ENCODE measurements at places on chromosomes 2 and 18.

DNA sequence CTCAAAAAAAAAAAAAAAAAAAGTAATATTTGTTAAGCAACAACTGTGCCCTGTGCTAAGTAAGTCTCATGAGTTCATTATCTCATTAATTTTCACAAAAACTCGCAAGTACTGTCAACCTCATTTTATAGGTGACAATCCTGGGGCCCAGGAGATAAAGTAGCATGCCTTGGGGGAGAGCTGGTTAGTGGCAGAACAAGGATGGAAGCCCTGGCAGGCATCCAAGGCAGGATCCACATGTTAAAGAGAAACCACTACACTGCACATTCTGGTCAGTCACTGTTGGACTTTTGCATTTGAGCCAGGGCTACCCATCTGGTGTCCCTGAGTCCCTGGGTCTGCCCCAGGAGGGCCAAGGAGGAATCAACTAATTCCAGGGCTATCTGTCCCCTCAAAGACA lies 54.6 kb downstream of the ZFP36L2 start:
- DNase-seq: peak; percentile 41

DNA sequence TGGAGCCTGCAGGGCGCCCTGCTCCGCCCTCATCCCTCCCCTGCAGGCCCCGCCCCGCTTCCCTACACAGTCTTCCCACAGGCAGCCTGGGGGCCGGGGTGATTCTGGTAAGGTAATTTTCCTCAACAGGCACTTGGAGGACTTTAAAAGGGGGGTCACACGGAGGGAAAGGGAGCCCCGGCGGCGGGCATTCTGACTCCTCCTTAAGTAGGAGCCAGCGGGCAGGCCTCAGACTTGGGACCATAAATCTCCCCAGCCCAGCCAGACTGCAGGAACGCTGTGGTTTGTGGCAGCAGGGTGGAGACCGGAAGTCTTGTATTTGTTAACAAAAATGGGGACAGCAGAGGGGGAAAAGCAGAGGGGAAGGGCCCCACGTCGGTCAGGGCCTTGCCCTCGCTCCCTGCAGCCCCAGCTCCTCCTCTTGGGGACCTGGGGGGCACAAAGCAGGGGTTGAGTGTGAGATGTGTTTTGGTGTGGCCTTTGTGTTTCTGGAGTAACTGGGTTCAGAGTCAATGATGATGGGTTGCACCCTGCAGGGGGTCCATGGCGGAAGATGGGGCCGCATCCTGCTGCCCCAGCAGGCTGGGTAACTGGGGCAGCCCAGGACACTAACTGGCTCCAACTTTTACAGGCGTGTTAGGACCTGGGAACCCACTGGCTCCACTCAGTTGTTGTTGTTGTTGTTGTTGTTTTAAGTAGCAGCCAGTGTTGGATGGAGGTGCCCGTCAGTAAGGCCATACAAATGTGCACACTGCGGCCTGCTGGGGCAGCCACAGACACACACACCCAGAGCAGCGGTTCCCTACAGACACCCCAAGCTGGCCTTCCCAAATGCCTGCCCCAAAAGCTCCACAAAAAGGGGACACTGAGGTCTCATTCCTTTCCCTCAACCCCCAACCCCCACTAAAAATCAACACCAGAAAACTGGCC lies 27.7 kb downstream of the SMAD7 start:
- DNase-seq: peak; percentile 74

DNA sequence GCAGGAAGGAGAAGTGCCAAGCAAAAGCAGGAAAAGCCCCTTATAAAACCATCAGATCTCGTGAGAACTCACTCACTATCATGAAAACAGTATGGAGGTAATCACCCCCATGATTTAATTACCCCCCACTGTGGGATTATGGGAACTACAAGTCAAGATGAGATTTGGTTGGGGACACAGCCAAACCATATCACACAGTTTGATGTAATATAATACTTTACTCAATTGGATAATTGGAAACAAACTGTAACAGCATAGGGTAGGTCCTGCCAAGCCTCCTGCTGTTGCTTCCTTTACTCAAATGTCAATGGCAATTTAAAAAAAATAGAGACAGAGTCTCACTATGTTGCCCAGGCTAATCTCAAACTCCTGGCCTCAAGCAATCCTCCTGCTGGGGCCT lies 15.5 kb upstream of the METTL21A start:
- peak; percentile 8 for DNase-seq

DNA sequence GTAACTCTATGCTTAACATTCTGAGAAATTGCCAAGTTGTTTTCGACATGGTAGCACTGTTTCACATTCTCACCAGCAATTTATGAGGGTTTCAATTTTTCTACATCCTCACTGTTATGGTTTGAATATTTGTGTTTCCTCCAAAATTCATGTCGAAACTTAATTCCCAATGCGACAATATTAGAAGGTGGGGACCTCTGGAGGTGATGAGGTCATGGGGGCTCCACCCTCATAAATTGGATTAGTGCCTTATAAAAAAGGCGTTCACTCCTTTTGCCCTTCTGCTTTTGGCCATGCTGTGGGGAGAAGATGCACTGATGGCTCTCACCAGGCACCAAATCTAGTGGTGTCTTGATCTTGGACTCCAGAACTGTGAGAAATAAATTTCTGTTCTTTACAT lies 110.3 kb downstream of the HRH4 start:
- no peak for DNase-seq

DNA sequence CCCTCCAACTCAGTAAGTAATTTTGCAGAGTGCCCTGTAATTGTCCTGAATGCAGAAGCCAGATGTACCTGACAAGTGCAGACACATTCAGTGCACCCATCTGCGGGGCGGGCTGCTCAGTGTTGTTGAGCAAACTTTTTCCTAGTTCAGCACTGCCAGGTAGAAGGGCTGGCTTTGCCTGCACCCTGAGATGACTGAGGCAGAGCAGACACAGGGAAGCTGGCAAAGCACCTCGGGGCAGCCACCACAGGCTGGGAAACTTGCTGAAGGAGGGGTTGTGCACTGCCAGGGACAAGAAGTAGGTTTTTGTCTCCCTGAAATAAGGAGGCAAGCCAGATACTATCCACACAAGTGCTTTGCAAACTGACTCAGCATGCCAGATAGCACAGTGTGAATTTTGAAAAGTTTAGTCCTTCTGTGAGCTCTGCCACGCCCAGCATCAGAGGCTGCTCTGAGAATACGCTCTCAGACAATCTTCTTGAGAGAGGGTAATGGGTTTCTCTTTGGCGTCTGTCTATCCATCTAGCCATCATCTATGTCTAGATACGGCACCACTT lies 62.3 kb downstream of the SOWAHC start:
- peak; percentile 27 for DNase-seq

- DNase-seq: no peak
These were observed 11.1 kb downstream of the SERPINB8 start for GRCh38 chr18:63980896-63981460.

DNA sequence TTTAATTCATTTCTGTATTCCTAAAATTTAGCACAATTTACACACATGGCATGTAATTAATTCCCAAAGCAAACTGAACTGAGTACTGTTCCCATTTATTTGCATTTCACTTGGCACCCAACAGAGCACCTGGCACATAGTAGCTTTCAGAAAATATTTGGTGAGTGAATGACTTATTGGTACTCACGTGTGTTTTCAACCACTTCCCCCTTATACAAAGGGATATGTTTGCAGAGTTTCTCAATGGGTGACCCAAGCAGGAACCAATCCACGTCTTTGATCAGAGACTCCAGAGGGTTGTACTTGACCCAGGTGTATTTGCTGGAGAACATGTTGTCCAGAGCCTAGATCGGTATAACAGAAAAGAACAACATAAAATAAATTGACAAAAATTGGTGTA lies 6.6 kb downstream of the GKN2 start:
- DNase-seq: peak; percentile 68

DNA sequence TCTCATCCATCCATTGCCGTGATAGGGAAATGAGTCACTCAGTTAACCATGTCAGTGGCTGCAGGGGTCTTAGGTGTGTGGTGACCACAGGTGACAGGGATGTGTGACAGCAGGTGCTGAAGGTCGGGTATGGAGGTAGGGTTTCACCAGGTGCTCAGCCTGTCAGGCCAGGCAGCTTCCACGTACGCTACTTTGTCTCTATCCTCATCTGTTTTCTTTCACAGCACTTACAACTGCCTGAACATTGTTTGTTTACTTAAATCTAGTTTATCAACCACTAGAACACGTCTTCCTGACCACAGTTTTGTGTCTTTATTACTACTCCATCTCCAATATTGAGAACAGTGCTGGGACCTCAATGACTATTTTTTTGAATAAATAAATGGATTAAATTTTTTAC lies 11.4 kb upstream of the UXS1 start:
- no peak for DNase-seq

DNA sequence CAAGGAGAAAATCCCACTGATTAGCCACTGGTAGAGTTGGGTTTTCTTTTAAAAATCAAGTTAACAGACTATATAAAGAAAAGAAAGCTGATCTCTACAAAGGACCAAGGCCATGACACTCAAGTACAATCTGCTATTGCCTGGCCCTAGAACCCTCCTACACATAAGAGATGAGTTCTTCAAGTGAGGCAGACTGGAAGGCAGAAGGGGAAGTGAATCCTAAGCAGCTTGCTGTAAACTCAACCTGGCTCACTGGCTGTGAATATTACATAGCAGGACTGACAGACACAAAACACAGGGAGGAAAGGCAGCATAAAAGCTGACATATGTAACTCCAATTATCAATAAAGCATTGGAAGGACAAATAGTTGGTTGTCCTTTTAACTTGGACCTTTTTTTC lies 65.4 kb downstream of the TRIP12 start:
- DNase-seq: no peak

GRCh38 chr2:199468561-199469513 lies 11.1 kb upstream of the SATB2 start:
- no peak for DNase-seq

GRCh38 chr18:37380546-37381110 lies 185.0 kb downstream of the CELF4 start:
- DNase-seq: no peak

GRCh38 chr2:169077674-169078240 lies 8.4 kb downstream of the DHRS9 start:
- no peak for DNase-seq

DNA sequence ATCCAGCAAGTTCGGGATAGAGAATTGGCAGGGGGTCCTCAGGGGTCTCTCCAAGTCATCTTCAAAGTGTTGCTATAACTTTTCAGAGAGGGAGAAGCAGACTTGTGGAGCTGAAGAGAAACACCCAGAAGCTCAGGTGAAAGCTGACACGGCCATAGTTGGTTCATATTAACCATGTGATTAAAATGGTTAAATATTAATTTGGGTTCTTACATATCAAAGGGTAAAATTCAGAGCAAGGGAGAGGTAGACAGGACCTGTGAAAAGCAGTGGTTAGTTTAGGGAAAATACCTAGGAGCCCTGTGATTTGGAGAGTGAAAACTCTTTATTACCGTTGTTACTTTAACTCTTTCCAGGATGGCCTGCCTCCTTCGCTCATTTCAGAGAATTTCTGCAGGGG lies at the start of gene UGT1A6:
UGT1A6 (plus strand) TSS at position 243 of the 400 bp plus-strand sequence; CDS start at position 358, 115 bp downstream.
- no peak for DNase-seq

DNA sequence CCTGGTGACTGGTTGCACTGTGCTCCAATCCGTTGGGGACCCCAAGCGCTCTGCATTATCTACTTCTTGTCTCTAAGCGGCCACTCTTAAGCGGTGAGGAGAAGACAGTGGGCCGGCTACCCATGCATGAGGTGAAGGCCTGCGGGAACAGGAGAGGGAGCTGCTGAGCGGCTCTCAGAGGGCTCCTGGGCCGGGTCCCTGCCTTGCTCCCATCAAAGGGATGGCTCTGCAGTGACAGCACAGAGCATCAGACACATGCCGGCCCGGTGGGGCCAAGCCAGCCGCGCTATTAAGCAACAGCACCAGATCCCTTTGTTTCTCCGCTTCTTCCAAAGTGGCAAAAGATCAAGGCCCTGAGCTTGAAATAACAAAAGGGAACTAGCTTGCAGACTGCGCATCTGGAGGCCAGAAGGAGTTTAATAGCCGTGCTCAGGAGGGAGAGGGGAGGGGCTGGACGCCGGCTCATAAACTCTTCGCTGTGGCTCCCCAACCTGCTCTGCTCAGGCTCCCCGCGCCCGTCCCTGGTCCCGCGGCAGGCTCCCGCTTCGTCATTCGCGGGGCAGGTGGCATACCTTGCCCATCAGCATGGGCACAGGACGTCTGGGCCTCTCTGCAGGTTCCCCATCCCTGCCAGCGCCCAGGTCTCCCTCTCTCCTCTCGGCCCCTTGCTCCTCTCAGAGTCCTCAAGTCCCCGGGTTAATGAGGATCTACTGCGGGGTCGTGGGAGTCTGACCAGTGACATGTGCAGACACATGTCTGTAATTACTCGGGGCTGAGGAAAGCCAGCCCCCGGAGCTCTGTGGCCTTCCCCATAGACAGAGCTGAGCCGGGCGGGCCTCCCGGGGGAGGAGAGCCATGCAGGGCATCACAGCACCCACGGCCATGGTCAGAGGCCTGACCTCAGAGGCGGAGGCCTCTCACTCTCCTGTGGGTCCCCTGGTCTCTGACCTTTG lies 96.7 kb downstream of the ASB1 start:
- no peak for DNase-seq

GRCh38 chr18:48335829-48336228 lies 73.4 kb downstream of the ZBTB7C start:
- DNase-seq: no peak

DNA sequence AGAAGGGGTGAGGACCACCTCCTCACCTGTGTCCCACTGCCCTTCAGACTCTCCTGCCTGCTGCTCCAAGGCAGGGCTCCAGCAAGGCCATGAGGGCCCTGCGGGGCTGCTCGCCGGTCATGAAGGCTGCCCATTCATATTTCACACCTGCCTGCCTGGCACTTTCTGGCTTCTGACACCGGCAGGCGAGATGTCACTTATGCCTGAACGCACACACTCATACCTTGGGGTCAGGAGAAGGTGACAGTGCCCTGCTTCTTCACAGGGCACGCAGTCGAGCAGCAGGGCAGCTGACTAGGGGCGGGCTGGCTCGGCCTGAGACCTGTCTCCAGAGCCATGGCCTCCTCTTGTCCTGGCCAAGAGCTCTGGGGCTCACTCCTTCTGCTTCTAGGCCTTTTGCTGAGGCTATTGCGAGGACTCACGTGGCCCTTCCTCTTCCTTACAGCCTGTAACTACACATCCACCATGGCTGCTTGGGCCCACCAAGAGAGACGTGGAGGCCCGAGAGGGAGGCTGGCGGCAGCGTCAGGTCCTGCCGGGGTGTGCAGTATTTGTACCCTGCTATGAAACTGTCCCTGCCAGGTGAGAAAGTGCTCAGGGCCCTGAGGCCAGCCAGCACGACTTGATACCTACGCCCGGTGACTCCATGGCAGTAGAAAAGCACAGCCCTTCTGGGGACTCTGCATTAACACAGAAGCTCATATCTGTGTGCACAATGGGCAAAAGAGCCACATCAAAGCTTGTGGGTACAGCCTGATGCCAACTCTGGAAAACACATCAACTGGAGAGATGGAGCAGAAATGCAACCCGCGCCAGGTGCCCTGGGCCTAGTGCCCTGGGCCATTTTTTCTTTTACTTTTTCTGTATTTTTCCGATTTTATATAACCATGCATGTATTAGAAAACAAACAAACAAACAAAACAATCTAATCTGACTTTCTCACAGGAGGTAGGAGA lies 30.6 kb downstream of the HS6ST1 start:
- no peak for DNase-seq
